ENCODE measurements at places on chromosomes 2 and 18.

DNA sequence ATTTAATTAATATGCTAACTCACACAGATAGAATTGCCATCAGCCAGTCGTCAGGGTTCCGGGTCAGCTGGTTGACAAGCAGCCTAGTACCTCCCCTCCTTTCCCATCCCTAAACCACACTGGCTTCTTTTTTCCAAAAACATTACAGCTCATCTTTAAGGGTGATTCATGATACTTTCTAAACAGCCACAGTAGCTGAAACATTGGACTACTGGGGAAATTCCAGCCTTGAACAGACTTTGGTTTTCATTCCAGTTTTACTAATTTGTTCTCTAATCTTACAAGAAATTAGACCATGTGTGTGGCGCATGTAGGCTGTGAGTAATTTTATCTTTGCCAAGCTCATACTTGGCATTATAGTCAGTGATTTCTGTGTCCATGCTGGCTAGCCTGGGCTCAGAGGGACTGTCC lies 110.8 kb downstream of the FMNL2 start:
- no peak for DNase-seq

DNA sequence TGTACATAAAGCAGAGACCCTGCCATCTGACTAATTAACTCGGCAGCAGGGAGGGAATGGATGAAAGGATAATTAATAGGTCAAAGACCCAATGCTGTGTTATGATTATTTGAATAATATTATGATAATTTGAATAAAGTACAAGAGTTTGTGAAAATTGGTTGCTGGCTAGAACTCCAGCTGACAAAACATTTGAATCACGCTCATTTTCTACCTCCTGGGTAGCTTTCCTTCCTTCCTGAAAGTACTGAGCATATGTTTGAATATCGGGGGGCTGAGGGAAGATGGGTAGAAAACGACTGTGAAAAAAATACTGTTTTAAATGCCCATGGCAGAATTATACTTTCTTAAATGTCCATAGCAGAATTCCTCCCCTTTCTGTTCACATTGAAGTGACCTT lies 243.6 kb upstream of the RBMS1 start:
- no peak for DNase-seq

GRCh38 chr2:239225871-239226561 lies 174.8 kb downstream of the HDAC4 start:
- no peak for DNase-seq

DNA sequence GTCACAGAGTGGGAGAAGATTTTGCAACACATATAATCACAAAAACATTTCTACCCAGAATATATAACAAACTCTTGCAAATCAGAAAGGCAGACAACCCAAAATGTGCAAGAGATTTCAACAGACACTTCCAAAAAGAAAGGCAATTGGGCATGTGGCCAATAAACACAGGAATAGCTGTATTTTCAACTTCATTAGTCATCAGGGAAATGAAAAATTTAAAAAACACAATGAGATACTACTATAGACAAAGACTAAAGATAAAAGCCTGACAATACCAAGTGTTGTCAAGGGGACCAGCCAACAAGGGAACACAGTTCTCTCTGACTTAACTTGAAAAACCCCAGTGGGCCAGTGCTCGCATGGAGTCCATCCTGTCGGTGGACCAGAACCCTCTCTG lies 40.5 kb downstream of the MTHFD2 start:
- no peak for DNase-seq

- DNase-seq, result no peak
These were observed 574.1 kb downstream of the SATB2 start for GRCh38 chr2:198883604-198884003.

DNA sequence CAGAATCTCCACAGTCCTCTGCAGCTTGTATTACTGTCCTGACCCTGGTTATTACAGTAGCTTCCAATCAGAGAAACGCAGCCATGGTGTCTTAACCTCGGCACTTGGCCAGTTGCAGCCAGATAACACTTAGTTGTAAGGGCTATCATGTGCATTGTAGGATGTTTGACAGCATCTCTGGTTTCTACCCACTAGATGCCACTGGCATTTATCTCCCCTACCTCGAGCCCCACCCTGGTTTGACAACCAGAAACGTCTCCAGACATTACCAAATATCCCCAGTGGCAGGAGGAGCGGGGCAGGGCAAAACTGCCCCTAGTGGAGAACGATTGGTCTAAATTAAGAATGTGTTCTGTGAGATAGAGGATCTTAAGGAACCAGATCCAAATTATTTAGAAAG lies 13.1 kb downstream of the DSG2 start:
- DNase-seq, result no peak

Measured in NB4 (cell line).